ENCODE measurements at places on chromosomes 6 and 20.

- no peak for DNase-seq
These were observed 15.0 kb downstream of the ADNP start for GRCh38 chr20:50916257-50916656.

DNA sequence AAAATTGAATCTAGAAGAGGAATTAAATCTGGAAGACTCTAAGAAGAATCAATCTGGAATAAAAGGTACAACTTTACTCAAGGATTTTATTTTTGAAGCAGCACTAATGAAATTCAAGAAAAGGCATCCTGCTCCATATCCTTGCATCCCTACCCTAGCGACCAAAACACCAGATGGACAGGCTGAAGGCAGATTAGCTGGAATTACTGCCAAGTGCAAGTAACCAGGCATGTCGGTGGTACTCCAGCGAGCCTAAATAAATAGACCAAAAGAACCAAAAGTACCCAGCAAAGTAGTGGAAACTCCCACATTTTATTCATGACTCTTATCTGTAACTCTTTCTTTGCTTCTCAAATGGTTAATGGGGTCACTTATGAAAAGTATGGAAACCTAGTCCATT lies 21.0 kb downstream of the OPRM1 start:
- DNase-seq, result no peak

GRCh38 chr20:63969838-63970713 lies at the start of gene ZNF512B:
Gene ZNF512B (minus strand): TSS chr20:63969930. CDS start chr20:63967950, 1,980 bp downstream.
- no peak for DNase-seq

DNA sequence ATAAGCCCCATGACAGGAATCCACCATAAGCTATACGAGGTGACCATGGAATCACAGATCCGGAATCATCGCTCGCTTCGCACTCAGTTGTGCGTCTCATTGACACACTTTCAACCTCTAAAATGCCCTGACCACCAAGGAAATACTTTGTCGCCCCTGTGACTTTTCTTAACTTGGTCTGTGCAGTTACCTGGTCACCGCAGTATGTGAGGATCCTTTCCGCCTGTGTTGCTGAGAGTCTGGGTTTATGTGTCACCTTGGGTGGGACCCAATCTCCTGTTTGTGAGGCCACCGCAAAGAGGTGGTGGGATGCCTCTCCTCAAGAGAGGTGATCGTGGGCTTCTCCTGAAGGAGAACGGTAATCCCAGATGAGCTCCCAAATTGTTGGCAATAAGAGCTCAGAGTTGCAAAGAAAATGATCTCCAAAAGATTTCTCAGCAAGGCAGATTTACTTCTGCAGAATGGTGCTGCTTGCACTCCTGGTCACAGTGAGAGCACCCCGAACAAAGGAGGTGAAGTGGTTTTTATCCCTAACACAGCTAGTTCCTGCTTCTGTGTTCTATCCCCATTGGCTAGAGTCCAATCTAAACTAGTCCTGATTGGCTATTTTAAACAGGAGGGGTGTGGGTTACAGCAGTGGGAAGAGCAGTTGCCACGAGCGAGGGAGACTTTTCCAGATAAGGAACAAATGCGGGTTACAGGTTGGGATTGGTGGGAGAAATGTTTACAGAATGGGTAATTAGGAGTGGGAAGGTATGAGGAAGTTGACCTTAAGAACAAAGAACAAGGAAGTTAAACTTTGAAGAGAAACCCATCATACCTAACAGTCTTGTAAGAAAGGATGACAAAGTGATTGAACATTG lies 9.1 kb upstream of the ZNFX1 start:
- DNase-seq, result no peak

GRCh38 chr6:146578054-146578453 lies 20.7 kb upstream of the ADGB start:
- no peak for DNase-seq

GRCh38 chr6:100116411-100117194 lies 122.6 kb upstream of the MCHR2 start:
- DNase-seq, result no peak

DNA sequence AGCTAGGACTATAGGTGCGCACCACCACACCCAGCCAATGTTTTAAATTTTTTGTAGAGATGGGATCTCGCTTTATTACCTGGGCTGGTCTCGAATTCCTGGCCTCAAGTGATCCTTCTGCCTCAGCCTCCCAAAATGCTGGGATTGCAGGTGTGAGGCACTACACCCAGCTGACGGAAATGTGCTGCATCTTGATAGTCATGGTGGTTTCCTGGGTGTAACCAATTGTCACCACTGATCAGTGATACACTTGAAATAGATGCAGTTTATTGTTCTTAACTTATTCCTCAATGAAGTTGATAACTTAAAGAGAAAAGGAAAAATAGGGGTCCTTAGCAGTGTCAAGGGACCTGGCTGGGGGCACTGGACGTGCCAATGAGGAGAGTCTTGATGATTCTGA lies 92.4 kb downstream of the PPP1R14C start:
- no peak for DNase-seq

- no peak for DNase-seq
These were observed 114.2 kb upstream of the SSTR4 start for GRCh38 chr20:22920898-22921297.
